ENCODE measurements at places on chromosomes 12 and 14.
A peak's percentile ranks its signal among the peaks of the same experiment; 100 is the strongest.

DNA sequence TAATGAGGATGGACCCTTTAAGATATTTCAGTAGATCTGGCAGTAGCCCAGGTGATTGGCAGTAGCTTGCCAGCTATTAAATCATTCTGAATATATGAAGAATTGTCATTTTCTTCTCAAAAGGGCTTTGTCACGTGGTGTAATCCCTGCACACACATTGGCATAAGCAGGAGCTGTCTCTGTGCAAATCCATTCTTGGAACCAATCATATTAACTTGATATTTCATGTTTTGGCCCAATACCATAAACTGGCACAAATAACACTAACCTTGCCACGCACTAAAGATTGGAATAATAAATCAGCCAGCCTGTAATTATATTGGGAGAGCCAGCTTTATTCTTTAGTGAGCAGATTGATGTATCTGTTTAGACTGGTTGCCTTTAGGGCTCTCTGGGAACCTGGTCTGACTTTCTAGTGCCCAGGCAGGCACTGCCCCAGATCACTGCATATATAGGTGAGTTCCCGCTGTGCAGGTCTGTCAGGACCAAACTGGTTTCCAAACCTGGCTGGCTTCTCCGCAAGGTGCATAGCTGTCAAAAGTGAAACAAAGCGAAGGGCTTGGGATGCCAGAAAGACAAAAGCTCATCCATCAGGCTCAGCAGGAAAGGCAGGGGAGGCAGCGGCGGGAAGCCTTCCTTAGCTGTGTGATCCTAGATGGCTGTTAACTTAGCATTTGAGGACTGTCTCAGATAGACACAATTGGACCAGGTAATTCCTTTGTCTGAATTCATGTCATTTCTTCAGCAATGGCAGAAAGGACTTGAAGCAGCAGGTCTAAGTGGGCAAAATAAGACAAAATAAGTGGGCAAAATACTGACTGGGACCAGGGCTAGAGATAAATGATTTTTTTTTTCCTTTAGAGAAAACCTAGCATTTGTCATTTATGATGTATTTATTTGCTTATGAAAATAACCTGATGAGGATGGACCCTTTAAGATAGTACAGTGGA lies 128.8 kb upstream of the DYRK2 start:
- no peak for DNase-seq

- DNase-seq: no peak
Measured at GRCh38 chr14:23182372-23183157, 895 bp downstream of the SLC7A8 start.

GRCh38 chr12:18158774-18159557 lies 69.0 kb upstream of the RERGL start:
- DNase-seq: peak; percentile 35

GRCh38 chr14:30621354-30621939 lies 672 bp upstream of the SCFD1 start:
- DNase-seq: peak; percentile 36

DNA sequence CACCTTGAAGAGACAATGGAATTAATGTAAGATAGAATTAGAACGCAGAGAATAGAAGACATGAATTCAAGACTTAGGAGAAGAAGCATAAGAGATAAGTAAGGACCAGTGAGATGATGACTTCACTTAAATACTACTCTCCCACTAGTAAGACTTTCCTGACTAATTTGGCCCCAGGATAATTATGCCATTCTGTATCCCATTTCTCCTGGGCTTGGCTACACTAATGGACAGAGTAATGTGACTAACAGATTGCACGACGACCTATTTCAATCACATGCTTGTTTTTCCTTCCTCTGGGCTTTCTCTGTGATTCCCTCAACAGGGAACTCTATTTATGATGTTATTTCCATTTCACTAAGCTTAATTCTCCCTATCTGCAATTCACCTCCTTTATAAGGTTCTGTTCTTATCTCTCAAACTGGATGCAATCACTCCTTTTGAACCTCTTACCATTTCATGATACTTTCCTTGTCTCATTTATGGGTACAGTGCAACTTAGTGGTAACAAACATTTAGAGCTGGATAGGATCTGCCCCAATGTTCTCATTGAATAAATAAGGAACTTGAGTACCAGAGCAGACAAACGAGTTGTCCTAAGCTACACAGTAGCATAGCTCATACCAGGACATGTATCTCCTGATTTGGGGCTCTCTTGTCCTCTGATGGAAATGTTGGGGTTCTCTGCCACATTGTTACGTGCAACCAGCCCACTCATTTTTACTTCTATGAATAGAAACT lies 102.7 kb downstream of the BTG1 start:
- DNase-seq: no peak

DNA sequence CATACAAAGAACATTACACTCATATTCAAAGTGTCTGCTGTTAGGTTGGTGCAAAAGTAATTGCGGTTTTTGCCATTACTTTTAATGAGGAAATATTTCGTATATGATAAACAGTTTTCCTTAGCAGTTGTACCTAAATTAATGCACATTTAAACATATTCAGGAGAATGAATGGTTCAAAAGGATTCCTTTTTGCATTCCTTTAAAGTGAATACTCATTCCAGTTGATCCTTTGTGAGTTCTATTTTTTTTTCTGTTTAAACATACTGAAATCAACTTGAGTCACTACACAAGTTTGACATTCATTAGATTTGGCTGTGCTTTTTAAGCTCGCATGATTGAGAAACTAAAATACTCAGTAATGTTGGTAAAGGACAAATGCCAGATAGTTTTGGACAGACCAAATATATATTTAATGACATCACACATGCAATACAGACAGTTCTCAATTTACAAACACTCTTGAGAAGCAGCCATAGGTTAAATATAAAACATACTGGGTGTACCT lies 13.8 kb upstream of the SLC38A2 start:
- DNase-seq: peak; percentile 94

DNA sequence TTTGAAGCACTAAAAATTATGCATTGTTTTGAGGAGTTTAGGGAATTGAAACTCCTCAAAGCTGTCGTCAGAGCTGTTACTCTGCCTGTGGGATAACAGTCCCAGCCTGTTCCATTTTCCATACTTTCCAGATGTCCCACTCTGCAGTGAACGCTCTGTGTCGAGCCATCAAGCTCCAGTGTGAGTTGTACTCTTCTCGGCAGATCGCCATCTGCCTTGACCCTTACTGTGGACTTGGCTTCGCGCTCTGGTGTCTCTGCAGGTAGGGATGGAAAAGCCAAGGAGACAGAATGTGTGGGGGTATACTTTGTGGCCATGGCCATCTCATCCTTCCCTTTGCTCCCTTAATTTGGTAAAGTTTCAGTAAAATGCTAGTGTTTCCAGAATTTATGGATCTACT lies 35.5 kb upstream of the ATF1 start:
- no peak for DNase-seq

DNA sequence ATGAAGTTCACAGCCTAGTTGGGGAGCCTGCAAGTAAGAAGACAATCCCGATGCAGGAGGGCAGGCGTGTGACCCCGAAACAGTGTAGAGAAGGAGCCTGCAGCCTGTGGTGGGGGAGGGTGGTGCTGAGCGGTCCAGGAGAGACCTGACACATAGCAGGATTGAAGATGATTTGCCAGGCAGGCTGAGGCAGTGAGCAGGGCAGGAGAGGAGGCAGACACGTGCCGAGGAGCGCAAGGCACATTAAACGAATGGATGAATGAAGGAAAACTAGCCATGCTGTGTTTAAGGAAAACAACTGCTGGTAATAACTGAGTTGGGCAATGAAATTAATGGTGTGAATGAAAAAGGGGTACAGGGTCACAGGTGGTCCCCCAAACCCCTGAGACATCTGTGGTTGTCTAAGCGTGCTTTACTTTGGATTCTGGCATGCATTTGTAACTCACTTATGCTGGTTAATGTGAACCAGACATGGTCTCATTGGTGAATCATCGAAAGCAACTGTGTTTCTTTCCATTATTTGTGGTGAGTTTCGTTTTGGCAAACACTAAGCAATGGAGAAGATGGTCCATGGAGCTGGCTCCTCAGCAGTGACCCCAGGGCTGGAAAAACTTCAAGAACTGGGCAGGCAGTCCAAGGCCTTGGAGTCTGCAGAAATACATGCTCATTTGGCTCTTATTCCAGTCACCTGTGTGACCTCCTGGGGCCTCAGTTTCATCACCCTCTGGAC lies 96.9 kb upstream of the EVL start:
- no peak for DNase-seq

DNA sequence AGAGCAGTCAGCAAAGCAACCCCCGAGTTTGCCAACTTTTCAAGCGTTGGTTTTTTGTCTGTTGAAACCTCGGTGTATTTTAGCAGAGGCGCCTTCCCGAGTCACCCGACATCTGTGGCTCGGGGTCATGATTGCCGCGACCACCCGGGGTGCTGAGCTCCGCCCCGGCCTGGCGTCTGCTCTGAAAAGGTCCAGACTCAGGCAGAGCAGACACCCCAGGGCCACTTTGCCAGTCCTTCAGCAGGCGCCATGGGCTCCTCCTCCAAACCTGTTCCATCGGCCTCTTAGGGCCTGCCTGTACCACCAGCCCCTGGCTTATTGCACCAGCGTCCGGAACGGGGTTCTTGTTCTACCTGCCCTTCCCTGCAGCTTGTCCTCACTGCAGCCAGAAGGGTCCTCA lies 19.1 kb downstream of the ANKRD9 start:
- no peak for DNase-seq

DNA sequence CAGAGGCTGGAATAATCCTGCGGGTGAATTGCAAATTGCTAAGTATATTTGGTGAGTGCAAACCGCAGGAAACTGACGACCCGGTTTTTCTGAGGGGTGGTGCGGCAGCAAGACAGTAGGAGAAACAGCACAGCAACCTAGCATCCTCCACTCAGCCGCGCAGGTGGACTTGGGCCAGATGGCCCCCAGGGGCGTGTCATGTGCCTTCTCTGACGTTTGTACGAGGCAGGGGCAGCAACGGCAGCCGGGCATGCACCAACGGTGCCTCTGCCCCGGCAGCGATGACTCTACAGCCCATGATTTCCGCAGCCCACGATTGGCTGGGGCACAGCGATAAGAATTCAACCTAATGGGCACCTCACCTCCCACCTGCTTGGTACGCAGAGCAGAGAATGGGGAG lies 11.1 kb upstream of the CLEC2A start:
- no peak for DNase-seq

- no peak for DNase-seq
Measured at GRCh38 chr14:71942904-71943694, 10.9 kb downstream of the RGS6 start.

DNA sequence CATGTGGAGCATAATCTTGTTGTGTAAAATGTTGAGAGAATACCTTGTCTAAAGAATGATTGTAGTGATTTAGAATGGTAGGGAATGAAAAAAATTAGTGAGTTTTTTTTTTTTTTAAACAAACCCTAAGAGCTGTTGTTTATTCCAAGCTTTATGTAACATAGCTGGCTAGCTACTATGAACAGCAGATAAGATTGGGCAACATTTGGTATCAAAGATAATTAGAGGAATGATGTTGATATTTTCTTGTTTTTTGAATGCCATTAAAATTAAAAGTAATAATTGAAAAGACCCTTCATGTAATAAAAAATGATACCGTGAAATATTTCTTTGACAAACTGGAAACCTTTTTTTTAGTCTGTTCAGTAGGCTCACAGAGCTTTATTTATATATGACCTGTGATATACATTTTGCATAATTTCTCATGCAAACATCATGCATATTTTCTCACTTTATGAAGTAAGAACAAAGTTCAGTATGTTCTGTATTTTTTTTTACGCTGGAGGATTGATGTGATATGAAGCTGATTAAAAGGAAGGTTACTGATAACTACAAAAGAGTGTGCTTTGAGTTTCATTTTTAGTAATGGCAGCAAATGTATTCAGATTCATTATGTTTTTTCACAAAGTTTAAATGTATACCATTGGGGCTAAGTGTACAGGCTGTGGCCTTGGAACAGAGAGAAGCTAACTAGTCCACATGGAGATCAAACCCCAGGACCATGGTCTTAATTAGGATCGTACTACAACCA lies 8.1 kb downstream of the CPSF6 start:
- DNase-seq: no peak

DNA sequence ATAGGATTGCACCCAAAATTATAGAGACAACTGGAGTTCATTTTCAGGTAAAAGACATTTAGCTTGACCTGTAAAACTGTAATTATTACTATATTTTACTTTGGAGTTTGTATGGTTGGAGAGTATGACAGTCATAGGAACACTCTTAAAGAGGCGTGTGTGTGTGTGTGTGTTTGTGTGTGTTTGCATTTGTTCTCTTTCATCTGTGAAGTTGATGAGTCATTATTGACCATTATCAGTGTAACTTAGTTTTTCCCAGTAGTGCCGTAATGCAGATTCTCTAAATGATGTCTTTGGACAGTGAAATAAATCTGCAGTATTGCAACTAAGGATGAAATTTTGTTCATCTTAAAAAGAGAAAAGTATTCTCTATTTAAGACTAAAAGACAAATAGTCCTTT lies 13.0 kb downstream of the WASHC4 start:
- peak; percentile 61 for DNase-seq

- DNase-seq: peak; percentile 45
Measured at GRCh38 chr12:52870361-52871290, 21.8 kb upstream of the KRT78 start.
